ENCODE measurements at places on chromosomes 3 and 15. TPM values are rescaled to one million over a fixed set of nuclear protein-coding genes. Genes with fewer than 3 reads are reported as not detected.

The SENP8 gene
- polyA plus RNA-seq = 7.2 TPM

The GOLGA8K gene
- polyA plus RNA-seq = 4.4 TPM

The GMNC gene
- polyA plus RNA-seq = 8.4 TPM

The SPINT1 gene
- 72.4 TPM for polyA plus RNA-seq

The KBTBD13 gene
- not detected for polyA plus RNA-seq

The GOLGA8B gene
- polyA plus RNA-seq = 177 TPM

The IGSF11 gene
- 4.3 TPM for polyA plus RNA-seq

DNA sequence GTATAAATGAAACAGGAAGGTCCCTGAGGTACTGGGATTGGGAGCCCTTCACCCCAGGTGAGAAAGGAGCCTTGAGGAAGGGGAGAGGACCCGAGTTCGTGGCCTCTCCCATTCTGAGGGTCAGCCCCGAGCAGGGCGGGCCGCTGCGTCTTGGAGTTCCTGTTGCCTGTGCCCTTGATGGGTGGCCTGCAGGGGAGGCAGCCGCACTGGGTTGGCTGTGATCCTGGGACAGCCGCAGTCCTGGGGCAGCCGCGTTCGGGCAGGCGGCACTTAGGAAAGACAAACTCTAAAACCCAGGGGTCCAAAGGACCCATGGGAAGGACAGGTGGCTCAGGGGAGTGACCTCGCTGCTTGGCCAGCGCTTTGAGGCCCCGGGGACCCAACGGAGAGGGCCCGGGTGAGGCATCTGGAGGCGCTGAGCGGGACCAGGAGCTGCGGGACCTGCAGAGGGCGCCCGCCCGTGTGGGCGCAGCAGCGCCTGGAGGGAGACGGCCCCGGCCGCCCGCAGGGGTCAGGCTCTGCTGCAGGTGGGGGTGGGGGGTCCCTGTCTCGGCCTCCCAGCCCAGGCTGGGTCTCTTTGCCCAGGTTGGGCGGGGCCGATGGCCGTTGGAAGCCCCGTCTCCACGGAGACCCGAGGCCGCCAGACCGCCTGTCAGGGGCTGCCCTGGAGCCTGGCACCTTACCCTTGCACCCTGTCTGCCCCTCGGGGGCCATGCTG lies 65.1 kb downstream of the HMCES start:
- no peak for DNase-seq

DNA sequence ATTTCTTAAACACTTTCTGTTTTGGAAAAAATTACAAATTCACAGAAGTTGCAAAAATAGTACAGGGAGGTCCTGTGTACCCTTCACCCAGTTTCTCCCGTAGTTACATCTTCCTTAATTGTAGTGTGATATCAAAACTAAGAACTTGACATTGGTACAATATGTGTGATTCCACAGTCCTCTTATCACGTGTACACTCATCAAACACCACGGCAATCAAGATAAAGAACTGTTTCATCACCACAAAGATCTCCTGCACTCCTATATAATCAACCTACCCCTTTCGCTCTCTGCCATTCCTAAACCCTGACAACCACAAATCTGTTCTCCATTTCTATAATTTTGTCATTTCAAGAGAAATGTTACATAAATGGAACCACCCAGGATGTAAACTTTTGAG lies 31.4 kb downstream of the POMGNT2 start:
- DNase-seq = no peak

GRCh38 chr15:92107510-92107909 lies 254.0 kb downstream of the SLCO3A1 start:
- DNase-seq = no peak

DNA sequence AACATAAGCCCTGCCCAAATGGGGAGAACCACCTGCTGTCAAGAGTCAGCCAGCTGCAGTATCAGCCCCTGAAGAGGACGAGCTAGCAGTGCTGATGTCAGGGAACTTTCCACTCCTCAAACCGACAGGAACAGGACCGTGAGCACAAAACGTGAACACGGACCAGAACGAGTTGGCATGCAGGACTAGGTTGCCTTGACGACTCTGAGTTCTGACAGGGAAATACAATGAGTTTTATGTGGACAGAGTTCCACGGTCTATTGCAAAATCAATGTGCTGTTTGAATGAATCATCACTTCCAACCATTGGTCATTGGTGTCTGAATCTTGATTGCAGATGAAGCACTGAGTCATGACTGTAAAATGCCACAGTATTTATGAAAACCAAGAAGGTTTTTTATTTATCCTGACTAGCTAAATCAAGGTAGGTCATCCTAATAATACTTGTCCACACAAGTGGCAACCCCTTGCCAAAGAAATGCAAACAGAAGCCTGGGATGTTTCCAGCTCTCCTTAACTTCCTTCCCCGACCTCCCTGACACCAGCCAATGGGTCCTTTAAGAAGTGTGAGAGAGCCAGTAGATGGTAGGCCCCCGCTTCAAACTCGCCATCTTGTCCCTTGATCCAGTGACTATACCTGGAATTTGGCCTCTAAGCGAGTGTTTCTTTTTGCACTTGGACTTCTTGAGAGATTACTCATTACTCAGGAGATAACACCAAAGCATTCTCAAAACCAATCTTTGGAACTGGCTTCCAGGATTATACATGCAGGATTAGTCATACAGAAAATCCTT lies 119.6 kb downstream of the ASB7 start:
- no peak for DNase-seq

- no peak for DNase-seq
Measured at GRCh38 chr3:172448661-172449465, 607 bp upstream of the GHSR start.

- DNase-seq = no peak
Measured at GRCh38 chr3:64079369-64080150, 56.3 kb upstream of the PSMD6 start.

- no peak for DNase-seq
Measured at GRCh38 chr3:147900851-147901250, 491.7 kb downstream of the ZIC1 start.

DNA sequence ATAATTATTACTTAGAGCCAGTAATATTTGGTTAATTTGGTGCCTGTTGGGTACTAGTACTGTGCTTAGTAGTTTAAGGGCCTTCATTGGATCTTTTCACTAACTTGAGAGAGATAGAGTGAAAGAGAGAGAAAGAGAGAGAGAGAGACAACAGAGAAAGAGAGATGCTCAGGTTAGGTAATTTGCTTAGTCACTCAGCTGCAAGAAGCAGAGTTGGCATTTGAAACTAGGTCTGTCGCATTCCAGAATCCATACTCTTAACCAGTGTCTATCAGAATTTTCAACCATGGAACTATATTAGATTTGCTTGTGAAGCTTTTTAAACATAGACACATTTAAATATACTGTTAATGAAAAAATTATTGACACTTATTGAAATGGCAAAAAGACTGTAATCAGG lies 31.1 kb upstream of the NUDT16 start:
- no peak for DNase-seq

GRCh38 chr3:9803494-9803893 lies 6.6 kb upstream of the TTLL3 start:
- DNase-seq = no peak

DNA sequence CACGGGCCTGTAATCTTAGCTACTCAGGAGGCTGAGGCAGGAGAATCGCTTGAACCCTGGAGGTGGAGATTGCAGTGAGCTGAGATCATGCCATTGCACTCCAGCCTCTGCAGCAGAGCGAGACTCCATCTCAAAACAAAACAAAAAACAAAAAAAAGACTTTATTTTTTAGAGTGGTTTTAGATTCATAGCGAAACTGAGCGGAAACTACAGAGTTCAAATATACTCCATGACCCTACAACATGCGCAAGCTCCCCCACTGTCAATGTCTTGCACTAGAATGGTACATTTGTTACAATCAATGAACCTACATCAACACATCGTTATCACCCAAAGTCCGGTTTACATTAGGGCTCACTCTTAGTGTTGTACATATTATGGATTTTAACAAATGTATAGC lies 2.2 kb upstream of the CRTAP start:
- DNase-seq = no peak

DNA sequence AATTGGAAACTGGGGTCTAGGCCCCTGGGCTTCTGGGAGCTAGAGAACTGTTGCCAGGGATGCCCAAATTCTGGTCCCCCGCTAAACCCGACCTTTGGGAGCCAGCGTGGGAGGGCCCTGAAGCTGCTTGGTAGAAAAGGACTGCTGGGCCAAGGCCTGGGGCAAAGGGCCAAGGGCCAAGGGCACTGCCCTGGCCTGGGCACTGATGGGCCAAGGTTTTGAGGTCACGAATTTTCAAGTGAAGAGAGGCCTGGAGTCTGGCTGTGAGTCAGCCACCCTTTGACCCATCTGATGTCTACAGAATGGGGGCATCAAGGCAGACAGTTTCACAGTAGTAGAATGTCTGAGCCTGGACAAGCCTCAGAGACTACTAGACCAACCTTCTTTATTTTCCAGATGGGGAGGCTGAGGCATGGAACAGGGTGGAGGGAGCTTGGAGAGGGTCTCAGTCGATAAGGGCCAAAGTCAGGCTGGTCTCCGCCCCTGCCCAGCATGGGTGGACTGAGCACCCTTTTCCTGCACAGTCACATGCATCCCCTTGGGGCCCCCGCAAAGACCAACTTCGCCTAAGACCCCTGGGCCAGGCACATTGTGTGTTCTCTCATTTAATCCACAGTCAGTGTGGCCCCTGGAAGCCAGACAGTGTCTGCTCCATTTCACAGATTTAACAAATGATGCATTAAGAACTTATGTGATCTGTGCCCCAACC lies 66.3 kb downstream of the ATP2B2 start:
- DNase-seq = no peak

DNA sequence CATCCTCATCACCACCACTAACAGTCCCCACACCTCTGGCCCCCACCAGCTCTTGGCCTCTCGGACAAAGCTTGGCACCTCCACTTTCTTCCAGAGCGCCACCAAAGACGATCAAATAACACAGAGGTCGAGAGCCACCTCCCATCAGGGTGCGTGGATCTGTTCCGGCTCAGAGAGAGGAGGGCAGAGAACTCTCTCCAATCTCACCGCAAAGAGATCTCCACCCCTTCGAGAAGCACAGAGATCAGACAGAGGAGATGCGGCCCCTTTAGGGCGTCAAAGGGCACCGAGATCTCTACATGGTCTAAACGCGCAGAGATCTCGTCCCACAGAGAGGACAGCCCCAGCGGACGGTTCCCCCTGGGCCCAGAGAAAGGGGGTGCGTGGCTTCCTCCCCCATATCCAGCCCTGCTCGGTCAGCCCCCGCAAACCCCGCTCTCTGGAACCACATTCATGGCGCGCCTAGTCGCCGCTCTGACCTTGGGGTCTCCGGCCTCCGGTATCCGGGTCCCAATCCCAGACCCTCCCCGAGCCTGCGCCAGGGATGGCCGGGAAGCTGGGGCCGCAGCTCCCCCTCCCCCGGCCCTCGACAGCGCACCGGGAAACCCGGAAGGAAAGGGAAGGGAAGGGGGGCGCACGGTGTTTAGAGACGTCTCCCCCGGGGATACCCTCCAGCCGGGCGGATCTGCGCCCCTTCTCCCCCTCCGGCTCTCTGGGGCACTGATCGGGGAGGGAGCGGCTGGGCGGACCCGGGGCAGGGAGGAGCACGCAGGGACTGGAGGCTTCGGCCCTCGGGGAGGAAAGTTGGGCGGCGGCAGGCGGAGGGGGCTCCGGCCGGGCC lies 608 bp downstream of the SCN5A start:
- no peak for DNase-seq

- DNase-seq = no peak
Measured at GRCh38 chr3:129462361-129462968, 22.4 kb downstream of the IFT122 start.

GRCh38 chr15:66588971-66589370 lies 23.2 kb upstream of the LCTL start:
- DNase-seq = no peak

DNA sequence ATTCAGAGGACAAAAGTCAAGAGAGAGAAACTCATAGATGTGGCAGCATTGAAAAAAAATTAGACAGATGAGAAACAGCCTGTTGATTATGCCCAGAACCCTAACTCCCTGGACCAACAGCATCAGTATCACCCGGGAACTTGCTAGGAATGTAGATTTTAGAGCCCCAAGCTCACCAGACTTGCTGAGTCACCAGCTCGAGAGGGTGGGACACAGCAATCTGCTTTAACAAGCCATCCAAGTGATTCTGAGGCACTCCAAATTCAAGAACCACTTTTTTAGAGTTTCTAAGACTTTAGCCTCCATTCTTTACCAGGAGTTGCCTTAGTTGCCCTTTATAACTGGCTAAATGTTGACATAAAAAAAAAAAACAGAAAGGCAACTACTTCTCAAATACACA lies 70.9 kb downstream of the CGGBP1 start:
- no peak for DNase-seq

DNA sequence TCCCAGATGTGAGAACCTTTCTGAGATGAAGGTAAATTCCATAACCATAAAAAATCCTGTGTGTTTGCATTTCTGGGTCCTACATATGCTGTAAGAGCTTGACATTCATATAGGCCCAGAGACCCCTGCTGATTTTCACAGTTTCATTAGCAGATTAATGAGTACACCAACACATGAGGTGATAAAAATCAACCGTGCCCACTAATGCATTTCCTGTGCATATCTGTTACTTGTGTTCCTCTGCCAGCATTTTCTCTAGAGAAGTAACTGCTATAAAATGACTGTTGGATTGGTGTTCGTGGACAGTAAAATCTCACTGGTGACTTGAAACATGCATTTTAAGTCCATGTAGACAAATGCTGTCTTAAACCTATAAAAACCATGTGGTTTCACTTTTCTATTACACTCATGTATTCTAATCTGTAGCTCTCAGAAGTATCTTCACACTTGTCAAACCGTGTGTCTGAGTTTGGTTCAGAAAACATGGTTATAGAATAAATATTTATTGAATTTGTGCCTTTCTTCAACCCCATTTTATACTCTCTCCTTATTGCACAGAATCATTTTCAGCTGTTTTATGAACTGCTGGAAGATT lies 14.6 kb downstream of the MAP2K5 start:
- no peak for DNase-seq

GRCh38 chr15:93261845-93262244 lies 172.8 kb upstream of the RGMA start:
- no peak for DNase-seq

DNA sequence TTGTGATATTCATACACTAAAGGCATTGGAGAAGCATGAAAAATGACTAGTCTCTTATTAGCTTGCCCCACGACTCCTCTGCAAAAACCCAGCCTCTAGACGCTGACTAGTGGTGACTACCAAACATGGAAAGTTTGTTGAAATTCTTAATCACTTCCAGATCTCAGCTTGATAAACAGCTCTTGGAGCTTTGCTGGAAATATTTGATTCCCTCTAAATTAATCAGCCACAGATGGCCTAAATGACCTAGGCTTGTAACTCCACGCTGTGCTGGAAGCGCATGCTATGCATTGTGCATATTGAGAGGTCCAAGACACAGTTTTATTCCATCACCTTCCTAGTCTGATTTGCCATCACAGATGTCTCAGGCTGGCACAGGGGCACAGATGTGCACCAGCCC lies 244.7 kb upstream of the ST8SIA2 start:
- DNase-seq = no peak

GRCh38 chr3:177960014-177960413 lies 576.2 kb upstream of the KCNMB2 start:
- DNase-seq = no peak

GRCh38 chr3:105722943-105723556 lies 145.8 kb downstream of the CBLB start:
- no peak for DNase-seq

Measured in renal pelvis (tissue), 12 donors.